ENCODE measurements at places on chromosomes 3 and 15.

DNA sequence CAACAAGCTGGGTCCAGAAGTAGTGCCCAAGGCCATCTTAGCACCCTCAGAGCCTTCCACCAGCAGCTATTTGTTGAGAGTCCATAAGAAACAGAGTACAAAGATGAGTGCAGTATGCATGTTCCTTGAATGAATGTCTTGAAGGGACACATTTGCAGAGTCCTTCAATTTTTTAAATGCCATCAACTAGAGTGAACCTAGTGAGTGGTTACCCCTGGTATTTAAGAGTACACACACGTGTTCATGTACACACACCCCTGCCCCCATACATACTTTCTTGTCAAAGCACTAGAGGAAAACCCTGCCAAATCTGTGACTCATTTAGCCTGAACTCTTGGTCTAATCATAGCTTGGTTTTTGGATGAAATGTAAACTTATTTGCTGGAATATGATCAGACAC is 84.5 kb upstream of the GALNT15 start:
- no peak for DNase-seq

DNA sequence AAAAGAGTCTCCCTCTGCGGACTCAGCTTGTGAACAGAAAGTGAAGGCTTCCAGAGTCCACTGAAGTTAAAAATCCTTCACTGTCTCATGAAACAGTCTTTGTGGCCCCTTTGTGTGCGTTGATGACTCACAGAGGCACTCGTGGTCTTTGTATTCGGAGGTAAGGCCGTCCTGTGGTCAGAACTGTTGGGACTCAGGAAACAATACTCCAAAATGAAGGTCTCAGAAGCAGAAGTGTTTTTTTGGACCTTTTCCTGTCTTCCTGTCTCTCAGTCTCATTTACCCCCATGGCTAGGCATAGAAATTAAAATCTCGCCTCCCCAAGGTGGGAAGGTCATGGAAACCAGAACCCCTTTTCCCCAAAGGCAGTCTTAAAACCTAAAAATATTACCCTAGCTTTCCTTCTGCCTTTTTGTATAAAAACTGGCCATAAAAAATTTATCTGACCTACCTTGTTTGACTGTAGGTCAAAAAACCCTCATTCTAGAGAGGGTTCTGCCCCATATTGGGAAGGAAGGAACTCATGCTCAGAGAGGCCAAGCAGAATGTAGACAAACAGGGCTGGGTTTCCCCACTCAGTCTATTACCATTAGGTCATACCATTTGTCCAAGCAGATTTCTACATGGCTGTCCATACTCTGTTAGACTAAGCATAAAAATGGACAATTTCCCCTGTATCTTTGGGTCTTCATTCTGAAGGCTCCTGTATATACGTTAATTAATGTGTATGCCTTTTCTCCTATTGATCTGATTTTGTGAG is 19.1 kb upstream of the EPB42 start:
- no peak for DNase-seq

DNA sequence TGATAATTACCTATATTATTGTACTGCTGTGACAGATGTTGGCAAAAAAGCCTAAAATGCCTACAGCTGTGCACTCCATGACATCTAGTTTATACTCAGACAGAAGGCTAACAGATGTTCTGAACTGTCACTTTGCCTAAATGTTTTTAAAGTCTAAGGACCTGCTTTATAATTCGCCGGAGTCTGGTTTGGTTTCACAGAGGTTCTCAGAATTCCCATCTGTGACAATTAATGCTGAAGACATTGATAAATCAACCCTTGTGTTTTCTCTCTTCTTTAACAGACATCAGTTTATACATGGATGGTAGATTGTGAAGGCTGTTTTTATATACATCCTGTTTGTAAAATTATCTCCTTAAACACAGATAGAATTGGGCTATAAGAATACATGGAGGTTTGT is 19.8 kb upstream of the SOX2 start:
- DNase-seq = no peak

GRCh38 chr15:95013381-95013780 is 782.0 kb downstream of the MCTP2 start:
- no peak for DNase-seq

DNA sequence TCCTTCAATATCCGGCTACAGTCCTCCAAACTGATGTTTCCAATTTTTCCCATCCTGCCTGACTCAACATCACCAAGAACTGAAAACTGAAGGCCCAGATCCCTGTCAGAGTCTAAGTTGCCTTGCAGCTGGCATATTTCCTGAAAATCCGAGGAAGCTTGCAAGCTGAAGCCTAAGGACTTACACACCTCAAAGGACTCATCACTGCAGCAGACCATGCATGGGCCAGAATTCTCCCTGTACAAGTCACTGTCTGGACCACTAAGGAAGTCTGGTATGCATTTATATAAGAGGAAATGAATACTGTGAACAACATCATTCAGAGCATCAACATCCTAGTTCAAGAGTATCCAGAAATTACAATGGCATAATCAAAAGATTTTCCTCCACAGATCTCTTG is 548.8 kb upstream of the MDFIC2 start:
- DNase-seq = no peak

- DNase-seq = no peak
Observed at GRCh38 chr3:157410945-157411344, 25.7 kb upstream of the PTX3 start.

GRCh38 chr3:180820400-180820799 is 92.1 kb upstream of the FXR1 start:
- DNase-seq = no peak

DNA sequence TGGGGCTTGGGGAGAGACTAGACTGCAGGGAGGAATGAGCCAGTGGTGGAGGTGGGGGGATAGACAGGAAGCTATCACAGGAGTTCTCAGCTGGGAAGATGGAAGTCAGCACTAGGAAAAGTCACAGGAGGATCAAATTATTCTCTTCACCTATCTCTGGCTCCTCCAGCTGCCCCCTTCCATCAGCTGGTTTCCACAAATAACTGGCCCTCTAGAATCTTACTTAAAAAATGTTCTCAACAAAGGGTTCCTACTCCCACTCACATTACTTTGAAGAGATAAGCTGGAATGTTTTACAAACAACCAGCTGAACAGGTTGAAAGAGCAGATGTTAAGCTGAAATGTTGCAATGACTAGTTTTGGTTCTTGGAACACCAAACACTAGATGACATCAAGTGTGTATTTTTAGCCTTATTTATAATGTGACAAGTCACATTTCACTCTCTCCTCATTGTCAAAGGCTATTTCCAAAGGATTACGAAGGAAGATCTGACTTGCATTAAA is 102.7 kb upstream of the AADACL2 start:
- no peak for DNase-seq

DNA sequence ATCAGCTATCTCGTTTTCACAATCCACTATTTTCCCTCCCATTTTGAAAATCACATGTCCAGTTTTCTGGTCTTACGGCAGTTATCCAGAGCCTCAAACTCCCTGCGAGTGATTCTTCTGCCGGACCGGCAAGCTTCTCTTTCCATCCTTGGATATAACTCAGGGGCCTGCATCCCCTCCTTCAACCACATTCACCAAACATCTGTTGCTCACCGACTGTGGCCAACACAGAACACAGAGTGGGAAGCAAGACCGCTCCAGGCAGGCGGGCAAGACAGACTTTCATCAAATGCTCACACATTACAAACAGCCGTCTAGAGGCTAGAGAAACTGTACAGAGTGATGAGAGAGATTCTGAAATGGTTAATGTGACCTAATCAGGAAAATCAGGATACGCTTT is 7.6 kb upstream of the SLC12A8 start:
- no peak for DNase-seq

DNA sequence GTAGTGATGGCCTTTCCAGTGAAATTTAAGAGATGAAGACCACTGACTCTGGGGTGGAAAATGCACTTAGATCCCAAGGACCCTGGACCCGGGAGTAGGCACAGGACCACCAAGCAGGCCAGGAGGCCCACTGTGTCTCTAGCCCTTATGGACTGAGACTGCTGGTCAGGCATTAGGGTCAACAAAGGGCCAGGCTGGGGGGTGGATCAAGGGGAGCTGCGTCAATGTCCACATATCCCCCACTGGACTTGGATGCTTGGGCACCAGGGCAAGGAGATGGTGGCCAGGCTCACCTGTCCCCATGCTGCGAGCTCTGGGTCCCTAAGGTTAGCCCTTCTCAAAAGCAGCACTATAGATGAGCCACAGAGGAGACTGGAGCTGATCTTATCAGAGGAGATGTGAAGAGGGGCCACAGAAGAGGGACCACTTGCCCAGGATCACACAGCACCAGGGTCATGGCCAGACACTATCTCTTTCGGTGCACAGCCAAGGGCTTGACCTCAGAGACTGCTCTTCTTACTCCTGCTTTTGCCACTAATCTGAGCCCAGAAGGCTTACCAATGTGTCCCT is 14.7 kb downstream of the RAB6B start:
- no peak for DNase-seq

GRCh38 chr3:188915127-188915526 is 256.6 kb upstream of the TPRG1 start:
- DNase-seq = no peak

- DNase-seq = no peak
Observed at GRCh38 chr15:78216276-78217104, 17.9 kb downstream of the ACSBG1 start.

DNA sequence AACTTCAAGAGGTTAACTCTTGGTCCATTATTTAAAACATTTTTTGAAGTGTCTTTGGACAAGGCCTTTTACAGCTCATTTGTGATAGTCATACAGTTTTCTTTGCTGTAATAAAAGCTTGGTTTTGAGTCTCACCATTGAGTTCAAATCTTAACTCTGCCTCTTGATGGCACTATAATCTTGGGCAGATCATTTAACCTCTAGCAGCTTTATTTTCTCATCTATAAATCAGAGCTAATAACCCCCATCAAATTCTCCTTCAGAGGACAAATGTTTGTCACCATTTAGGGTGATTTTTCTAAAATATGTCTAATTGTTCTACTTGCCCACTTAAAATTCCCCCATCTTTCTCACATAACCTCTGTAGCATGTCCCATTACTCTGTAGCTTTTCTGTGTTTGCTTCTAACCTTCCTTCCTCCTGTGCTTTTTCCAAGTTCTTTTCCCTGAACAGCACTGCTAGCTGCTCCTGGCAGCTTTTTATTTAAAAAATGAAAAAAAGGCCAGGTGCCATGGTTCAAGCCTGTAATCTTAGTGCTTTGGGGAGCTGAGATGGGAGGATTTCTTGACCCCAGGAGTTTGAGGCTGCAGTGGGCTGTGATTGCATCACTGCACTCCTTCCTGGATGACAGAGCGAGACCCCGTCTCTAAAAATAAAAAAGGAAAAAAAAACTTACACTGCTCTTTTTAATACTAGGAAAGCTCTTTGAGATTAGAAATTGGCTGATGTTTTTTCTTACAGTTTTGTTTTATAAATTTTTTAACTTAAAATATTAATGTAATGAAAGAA is 28.5 kb downstream of the UBE2E1 start:
- DNase-seq = no peak

DNA sequence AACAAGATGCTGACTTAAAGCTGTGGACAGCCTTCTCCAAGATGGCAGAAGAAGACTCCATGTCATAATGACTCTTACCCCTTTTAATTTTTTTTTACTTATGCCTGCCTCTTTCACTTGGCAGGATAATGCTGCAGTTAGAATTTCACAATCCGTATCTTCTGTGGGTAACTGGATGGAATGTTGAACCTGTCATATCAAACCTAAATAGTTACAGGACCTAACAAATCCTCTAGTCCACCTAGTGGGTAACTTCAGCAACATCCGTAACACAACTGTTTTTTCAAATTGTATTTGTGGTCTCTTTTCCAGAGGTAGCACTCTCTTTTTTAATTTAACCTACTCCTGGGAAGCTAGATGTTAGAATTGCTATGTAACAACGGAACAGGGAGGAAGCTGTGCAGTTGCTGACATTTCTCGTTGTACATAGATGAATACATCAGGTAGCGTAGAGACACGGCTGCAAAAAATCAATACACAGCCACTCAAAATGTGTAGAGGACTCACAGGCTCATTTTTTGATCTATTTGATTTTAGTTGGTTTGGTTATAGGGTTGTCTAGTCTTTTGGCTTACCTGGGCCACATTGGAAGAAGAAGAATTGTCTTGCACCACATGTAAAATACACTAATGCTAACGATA is 43.9 kb upstream of the TRPM1 start:
- DNase-seq = no peak

DNA sequence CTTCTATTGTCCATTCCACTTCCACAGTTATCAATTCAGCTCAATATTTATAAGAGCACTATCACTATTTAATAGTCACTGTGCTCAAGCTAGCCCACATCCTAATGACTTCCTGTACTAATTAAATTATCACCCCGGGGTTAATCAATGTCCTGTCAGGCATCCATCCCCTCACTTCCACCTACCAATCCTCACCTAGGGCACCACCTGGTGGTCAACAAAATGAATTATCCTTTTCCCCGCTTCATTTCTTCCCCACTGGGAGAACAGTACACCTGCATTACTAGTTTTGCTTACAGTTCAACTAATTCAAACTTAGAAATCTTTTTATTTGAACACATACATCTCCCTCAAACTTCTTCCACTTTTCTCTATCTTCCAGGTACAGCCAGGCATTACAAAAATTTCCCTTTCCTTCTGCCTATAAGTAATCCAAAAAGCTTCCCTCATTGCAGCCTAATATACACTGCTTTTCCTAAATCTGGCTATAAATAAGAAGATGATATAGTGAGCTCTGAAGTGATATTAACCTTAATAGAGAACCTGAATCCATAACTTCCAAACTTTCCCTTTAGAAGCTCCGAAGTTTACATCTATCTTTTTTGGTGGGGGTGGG is 68.5 kb downstream of the TMCC1 start:
- DNase-seq = peak; percentile 43

GRCh38 chr3:124837065-124837464 is 50.1 kb downstream of the ITGB5 start:
- DNase-seq = peak; percentile 9

DNA sequence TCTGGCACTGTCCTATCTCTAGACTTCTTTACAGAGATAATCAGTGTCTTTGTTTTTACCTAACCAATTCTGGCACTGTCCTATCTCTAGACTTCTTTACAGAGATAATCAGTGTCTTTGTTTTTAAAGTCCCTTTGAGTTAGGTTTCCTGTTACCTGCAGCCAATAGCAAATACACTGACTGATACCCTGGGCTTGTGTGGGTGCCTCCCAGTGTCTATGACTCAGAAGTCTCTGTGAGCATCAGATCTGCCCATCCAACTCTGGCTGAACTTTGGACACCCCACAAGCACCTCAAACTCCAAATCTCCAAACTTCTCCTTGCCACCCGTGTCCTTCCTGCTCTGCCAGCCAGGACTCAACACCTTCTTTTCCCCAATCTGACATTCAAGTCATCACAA is 30.4 kb downstream of the SLC41A3 start:
- DNase-seq = no peak

DNA sequence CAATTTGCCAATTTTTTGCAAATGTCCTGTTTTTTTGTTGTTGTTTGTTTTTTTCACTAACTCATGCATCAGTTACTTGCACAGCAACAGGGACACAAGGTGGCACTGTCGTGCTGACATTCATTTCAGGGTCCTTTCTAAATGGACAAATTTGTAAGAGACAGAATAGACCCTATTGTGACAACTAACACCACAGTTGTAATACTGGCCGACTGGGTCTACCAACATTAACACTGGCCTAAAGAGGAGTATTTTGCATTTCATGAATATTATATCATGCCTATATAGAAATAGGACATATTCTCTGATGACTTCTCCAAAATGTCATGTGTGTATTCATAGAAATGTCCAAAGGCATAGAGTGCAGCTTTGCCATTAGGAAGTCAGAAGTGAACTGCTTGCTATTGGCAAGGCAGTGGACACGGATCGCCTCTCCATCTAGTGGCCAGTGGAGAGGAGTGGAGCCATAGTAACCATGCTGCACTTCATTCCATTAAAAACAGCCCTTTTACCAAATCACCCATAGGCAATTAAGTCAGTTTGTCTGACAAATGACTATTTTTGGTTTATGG is 54.8 kb downstream of the ZBTB20 start:
- DNase-seq = peak; percentile 32

- no peak for DNase-seq
Observed at GRCh38 chr3:141429371-141430035, 57.3 kb upstream of the RASA2 start.
